A172 (cell line): ENCODE measurements at places on chromosomes 11 and 22. TPM values are rescaled to one million over a fixed set of nuclear protein-coding genes. Genes with fewer than 3 reads are reported as not detected.
A peak's percentile ranks its signal among the peaks of the same experiment; 100 is the strongest.

DNA sequence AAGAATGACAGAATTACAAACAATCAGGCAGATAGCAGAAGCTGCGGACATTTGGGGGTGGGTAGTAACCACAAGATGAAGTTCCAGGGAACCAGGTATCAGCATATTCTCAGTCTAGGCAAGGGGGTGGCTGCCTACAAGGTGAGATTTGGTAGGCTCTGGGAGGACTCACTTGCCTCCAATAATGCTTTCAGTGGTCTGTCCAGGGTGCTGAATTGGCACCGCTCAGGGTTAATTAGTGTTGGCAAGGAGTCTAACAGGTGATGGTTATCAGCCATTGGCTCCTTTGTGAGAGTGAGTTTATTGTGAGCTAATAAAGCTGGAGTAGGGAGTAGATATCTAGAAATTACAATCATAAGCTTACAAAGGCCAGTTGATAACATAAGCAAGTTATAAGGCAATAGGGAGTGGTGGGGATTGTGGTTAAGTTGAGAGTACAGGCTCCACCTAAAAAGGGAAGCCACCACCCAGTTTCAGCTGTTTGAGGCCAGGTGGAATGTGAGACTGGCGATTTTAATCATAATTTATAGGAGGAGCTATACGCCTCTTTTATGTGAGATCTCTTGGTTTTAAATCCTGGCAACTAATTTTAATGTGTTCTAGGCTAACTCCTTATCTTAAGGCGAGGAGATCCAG, 320.5 kb downstream of the MIAT start:
- DNase-seq = no peak

GRCh38 chr22:46187862-46188261, 37.5 kb downstream of the PPARA start:
- peak; percentile 52 for DNase-seq

DNA sequence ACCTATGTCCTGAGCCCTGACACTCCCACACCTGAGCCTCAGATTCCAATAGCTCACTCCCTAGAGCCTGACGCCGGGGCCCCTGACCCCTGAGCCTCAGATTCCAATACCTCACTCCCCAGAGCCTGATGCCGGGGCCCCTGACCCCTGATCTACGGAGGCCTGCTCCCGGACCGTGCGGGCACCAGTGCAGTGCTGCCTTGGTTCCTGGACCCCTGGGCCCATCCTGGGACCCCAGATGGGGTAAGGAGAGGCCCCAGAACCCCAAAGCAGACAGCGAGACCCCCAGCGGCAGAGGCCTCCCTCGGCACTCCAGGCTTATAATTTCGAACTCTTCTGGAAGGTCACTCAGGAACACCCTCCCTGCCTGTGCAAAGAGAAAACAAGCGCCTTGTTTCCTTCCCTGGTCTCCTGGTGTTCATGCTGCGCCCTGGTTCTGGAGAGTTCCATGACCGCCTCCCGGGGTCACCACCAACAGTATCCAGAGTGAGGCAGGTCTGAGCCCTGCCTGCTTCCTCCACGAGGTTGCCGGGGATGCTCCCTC, 7.5 kb downstream of the SUSD2 start:
- DNase-seq = no peak

GRCh38 chr11:124174001-124174583, 9.1 kb upstream of the OR10D3 start:
- peak; percentile 25 for DNase-seq

DNA sequence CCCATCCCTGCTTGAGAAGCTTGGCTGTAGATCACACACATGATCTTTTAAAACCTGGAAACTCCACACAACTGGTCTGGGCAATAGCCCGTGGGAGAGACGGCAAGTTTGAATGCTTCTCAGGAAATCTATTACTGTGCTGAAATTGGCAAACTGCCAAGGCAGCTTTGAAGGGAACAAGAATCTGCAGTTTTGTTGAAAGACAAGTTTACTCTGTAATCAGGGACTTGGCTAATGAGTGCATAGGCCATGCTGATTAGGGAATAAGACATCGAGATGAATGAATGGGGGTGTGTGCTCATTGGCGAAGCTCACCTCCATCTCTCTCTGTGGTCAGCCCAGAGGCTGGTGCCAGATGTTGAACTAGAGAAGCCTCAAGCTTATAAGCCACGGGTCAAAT, 218.8 kb downstream of the HIPK3 start:
- DNase-seq = peak; percentile 19

GRCh38 chr11:112826026-112826425, 135.2 kb upstream of the NCAM1 start:
- no peak for DNase-seq

Gene DSCAML1
- not detected in 2 replicates for total RNA-seq

Gene DMC1
- 0.10 and 0.28 TPM in 2 replicates for total RNA-seq

Gene SLCO2B1
- 1.2 and 2.0 TPM in 2 replicates for total RNA-seq

Gene PANX2
- 1.4 and 1.5 TPM in 2 replicates for total RNA-seq

Gene NXPE2
- total RNA-seq = not detected in 2 replicates
